ENCODE measurements at places on chromosomes 3 and 15. TPM values are rescaled to one million over a fixed set of nuclear protein-coding genes. Genes with fewer than 3 reads are reported as not detected.

GRCh38 chr3:171374661-171375285 is 85.4 kb downstream of the TNIK start:
- no peak for DNase-seq

DNA sequence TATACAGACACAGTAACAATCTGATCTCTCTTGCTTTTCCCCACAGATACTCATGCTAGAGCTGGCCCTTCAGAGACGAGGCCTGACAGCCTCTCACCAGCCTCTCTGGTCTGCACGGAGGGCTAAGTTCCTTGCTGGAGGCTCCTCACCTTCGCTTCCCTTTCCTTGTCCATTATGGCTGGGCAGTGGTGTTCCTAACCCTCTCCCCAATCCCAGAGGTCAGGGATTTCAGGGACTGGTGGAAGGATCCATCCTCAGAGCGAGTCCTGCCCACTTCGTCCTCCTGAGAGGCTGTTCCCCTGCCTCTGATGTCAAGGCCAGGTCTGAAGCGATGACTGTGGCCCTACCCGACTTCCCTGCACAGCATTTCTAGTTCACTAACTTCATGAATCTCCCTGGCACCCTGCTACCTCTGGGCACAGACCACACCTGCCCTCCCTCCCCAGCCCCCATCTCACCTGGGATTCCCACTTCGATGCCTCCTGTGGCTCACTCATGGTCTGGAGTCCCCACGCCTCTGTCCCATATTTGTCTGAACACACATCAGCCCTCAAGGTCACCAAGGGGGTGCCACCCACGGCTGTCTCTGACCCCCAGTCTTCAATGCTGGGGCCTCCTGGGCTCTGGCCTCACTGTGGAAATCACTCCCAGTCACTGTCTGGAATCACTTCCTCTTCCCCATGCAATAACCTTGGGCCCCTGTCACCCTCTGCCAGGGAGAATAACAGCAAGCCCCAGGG is 124.9 kb upstream of the PRR20G start:
- DNase-seq: no peak

GRCh38 chr15:89502867-89503595 is 6.6 kb upstream of the RHCG start:
- no peak for DNase-seq

- no peak for DNase-seq
Measured at GRCh38 chr3:168424059-168424734, 328.5 kb upstream of the GOLIM4 start.

Gene C3orf38
- polyA plus RNA-seq: 34.3 TPM

DNA sequence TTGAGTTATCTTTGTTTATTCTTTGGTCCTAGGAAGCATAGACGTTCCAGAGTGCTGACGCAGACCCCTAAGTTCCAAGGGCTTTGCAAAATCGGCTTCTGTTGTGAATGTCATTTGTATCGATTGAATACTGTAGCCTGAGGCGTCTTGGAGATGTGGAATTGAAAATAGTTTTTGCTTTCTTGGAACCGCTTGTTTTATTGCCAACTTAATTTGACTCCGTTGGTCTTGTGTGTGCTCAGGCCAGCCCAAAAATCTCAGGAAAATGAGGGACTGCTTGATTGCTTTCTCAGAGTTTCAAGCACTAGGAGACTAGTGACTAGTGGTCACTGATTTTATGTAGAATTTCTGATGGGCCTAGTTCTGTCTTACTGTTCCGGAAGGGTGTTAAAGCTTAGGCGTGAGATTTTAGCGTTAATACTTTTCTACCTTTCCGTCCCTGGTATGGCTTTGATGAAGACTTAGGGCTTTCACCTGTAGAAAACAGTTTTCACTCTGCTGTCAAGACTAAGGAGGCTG is 263 bp upstream of the UTS2B start:
- no peak for DNase-seq

Gene ROPN1
- polyA plus RNA-seq: 0.15 TPM

DNA sequence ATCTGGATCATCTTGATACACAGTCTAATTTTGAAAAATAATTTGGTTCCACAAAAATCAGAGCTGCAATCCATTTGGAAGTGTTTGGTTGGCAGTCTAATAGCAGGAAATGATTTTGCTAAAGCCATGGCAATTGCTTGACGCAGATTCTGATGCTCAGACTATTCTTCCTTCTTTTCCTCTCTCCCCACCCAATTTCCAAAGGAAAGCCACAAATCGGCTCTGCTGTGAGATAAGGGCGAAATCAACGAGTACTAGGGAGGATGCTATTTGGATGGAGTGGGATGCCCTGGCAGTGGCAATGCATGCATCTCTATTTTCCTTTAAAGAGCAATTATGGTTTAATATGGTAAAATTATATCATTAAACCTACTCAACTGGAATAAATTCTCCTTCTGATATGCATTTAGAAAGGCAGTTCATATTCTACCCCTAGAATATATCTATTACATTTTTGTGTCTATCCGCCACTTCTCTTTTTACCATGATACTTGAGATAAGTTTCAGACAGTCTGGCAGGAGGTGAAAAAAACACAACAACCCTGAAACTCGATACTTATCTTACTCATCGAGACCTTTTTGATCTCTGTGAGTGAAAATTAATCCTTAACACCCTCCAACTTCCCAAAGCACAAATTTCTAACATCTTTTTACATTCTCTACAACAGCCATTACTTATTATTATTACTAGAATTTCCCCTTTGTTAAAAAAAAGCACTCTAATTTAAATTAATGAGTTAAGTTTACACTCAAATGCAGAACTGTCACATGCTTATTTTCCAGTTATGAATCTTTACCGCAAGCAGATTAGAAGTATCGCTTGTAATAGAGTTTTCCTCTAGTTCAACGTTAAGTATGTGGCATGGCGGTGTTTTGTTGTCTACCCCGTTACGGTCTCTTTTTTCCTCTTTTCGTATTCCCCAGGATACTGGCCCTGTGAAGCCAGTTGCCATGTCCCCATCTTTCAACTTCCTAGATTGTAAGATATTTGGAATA is 433.3 kb downstream of the FOXP1 start:
- DNase-seq: no peak

DNA sequence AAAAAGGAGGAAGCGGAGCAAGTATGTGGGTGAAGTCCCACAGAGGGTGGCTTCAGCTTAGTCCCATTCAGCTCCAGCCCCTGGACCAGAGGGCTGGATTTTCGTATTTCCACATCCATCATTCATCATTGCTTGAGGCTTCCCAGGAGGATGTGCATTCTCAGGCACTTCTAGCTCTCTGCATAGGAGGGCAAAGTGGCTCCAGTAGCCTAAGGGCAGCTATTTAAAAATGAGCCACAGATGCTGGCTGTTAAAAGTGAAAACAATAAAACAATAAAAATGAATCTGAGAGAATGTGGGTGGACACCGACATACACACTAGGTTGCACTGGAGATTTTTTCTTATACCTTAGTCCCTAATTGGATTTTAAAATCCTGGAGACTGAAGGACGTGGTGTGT is 629.2 kb upstream of the ZNF385D start:
- DNase-seq: no peak

GRCh38 chr3:66298591-66298990 is 77.8 kb downstream of the SLC25A26 start:
- DNase-seq: no peak

GRCh38 chr3:105513886-105514285 is 147.2 kb downstream of the ALCAM start:
- DNase-seq: no peak

Gene CPA3
- polyA plus RNA-seq: 0.55 TPM

Gene OR5H1
- 0.06 TPM for polyA plus RNA-seq

DNA sequence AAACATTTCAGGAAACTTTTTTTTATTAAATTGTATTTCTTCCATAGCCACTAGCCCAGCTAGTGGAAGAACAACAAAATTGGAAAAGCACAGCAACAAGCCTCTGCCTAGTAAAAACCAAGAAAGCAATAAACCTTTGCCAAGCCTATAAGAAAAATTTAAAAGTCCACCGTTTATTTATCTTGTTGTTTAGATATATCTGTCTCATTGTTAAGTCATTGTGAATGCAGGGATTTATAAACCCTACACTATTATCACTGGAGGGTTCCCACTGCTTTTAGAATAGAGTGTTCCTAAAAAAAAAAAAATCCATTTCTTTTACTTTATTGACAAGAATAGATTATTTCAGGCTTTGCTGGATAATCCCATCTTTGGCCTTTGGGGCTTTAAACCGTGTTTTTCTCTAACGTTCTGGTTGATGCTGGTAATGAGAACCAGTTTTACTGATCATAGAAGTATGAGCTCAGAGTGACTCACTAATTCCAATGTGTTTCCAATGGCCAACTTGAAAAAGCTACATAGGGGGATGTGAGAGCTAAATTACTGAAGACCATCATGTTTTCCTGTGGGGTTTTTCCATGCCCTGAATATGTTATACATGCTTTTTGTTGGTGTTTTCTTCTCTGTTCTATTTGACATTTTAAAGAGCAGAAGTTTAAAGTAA is 634.1 kb downstream of the RBMS3 start:
- no peak for DNase-seq

DNA sequence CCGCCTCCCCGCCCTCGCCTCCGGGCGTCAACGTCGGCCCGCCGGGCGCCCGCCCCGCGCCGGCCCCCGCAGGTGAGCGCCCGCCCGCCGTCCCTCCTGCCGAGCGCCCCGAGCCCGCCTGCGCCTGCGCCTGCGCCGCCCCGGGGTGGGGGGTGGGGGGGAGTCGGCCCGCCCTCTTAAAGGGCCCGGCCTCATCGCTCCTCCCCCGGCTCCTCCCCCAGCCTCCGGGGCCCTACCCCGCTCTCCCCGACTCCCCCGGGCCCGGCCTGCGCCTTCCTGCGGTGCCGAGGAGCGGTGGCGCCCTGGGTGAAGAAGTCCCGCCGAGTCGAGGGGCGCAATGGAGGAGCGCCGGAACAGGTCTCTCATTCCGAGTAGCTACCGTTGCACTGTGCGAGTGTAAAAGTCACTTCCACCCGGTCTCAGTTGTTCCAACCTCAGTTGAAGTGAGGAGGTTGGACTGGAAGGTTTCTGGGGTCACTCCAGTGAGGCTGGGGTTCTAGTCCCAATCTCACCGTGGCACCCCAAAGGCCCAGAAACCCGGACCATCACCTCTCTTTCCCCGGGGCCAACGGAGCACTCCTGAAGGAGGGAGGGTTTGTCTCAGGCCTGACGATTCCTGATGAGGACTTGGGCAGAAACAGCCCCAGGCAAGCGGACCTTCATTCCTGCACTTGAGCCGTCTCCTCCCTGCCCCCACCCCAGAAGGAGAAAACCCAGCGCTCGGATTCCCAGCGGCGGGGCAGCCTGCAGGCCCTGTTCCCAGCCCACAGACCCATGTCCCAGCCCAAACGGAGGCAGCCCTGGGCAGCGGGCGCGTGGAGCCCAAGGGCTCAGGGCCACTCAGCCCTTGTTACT is 1.5 kb upstream of the TNK2 start:
- DNase-seq: no peak

DNA sequence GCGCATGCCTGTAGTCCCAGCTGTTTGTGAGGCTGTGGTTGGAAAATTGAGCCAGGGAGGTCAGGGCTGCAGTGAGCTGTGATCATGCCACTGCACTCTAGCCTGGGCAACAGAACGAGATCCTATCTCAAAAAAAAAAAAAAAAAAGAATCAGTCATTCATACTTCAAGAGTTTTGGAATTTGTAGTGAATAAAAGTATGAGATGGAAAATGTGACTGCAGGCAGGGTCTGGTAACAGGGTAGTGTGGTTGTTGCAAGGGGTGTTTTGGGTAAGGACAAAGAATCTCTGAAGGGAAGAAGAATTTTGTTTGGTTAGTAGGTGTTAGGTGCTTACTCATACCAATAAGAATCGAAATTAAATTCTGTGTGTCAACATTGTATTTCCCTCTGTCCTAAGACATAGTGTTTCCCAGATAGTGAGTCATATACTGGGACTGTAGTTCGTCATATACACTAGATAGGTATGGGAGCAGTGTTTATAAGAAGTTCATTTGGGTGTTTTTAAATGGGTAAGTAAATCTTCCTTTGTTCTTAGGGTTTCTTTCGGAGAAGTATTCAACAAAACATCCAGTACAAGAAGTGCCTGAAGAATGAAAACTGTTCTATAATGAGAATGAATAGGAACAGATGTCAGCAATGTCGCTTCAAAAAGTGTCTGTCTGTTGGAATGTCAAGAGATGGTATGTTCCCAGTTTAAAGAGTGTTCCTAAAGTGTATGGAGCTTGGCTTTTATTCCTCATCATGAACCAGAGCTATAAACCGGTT is 14.2 kb downstream of the NR1D2 start:
- DNase-seq: no peak

DNA sequence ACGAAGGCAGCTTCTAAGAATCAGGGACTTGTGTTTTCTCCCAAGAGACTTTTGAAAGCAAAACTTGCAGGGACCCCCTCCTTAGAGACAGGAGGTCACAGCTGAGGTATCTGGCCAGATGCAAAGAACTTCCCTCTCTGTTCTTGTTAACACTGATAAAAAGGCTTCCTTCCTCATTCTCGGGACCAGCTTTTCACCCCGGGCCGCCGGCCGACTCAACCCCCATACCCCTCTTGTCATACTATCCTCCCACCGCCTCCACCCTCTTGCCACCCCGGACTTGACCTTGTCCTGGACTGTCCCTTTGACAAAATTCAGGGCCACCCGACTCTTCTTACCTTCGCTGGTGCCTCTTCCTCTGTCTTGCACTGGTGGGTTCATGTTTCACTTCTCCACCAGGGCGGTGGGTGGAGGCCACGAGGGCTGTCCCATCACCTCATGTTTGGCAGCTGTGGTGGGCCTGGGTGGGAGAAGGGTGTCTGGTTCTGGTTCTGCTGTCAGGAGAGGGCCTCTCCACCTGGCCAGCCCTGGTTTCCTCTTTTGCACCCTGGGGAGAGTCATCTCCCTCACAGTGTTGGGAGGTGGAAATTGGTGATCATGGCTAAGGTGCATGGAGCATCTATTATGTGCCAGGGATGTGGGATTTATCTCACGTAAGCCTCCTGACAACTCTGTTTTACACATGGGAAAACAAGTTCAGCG is 32.5 kb downstream of the BHLHE40 start:
- no peak for DNase-seq

Data from left renal pelvis (tissue), 4 donors.